RWPE2 (cell line): ENCODE measurements at places on chromosomes 3 and 15.

DNA sequence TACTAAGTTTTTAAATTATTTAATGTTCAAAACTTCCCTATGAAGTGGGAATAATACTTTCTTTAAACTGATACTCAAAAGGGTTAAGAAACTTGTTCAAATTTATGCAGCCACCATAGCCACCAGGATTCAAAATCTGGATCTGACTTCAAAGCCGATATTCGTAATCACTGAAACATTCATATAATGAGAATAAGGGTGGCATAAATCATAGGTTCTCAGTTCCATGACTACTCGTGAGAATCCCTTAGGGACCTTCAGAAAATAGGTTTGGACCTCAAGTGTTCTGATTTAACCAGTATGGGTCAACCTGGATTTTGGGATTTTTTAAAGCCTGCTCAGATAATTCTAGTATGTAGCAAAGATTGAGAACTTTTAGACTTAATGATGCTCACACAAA lies 160.6 kb downstream of the RBMS3 start:
- no peak for DNase-seq

GRCh38 chr3:134363381-134363755 lies 10.9 kb downstream of the AMOTL2 start:
- no peak for DNase-seq

GRCh38 chr15:74870436-74871215 lies 2.5 kb downstream of the SCAMP2 start:
- DNase-seq = no peak

- no peak for DNase-seq
Observed at GRCh38 chr15:85492406-85492805, 112.0 kb downstream of the AKAP13 start.

- no peak for DNase-seq
Observed at GRCh38 chr3:37957539-37957936, 33.0 kb upstream of the VILL start.

GRCh38 chr3:14946236-14946635 lies 1.1 kb upstream of the NR2C2 start:
- no peak for DNase-seq

DNA sequence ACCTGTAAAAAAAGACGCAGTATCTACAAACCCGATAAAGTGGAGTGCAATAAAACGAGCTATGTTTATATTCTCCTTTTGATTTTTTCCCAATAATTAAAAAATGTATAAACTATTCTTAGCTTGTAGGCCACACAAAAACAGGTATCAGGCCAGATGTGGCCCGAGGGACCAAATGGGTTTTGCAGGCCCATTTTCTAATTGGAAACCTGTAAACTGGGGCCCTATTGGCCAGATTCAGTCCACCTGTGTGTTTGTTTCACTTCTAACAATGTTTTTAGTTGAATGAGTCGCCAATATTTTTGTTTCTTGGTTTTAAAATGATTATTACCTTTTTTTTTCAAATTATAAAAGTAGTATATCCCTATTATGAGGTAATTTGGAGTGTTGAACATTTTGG lies 29.7 kb downstream of the ZBTB38 start:
- DNase-seq = no peak

DNA sequence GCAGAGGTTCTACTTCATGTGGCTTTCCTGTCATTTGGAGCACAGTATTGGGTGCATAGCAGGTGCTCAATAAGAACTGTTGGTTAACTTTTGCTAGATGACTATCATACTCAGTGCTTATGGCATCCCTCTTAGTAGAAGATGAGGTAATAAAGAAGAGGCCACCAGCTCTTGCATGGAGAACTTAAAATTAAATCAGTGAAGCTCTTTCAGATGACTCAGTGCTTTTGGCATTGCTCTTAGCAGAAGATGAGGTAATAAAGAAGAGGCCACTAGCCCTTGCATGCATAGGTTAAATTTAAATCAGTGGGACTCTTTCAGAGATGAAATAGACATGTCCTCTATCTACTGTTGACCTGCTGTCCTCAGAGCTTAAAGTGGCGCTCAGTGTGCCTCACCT lies 109.4 kb upstream of the FGF7 start:
- no peak for DNase-seq

- no peak for DNase-seq
Observed at GRCh38 chr15:65841121-65841930, 28.0 kb upstream of the RAB11A start.

DNA sequence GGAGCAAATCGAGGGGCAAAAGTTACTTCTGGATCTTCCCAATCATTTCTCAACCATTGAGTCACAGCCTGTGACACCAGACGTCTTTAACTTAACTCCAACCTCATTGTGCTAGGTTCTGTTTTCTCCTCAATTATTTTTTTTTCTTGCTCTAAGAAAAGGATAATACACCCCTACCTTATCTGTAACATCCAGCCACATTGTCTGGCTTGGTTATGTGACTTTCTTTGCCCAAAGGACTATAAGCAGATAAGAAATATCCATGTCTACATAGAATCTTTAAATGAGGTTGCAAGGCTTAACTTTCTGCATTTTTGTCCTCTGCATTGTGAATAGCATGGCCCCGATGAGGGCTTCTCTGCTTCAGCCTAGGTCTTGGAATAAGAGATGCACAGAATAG lies 782.4 kb upstream of the CFAP20DC start:
- no peak for DNase-seq

GRCh38 chr15:78075490-78076230 lies 1.9 kb downstream of the TBC1D2B start:
- no peak for DNase-seq

DNA sequence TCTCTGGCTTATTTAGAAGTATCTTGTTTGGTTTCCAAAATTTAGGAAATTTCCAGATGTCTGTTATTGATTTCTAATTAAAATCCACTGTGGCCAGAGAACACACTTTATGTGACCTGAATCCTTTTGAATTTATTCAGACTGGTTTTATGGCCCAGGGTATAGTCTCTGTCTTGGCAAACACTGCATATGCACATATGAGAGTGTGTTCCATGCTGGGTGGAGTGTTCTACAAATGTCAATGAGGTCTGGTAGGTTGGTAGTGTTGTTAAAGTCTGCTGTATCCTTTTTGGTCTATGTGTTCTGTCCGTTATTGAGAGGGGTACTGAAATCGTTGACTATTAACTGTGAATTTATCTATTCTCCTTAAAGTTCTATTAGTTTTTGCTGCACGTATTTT lies 30.2 kb downstream of the PGPEP1L start:
- DNase-seq = no peak

DNA sequence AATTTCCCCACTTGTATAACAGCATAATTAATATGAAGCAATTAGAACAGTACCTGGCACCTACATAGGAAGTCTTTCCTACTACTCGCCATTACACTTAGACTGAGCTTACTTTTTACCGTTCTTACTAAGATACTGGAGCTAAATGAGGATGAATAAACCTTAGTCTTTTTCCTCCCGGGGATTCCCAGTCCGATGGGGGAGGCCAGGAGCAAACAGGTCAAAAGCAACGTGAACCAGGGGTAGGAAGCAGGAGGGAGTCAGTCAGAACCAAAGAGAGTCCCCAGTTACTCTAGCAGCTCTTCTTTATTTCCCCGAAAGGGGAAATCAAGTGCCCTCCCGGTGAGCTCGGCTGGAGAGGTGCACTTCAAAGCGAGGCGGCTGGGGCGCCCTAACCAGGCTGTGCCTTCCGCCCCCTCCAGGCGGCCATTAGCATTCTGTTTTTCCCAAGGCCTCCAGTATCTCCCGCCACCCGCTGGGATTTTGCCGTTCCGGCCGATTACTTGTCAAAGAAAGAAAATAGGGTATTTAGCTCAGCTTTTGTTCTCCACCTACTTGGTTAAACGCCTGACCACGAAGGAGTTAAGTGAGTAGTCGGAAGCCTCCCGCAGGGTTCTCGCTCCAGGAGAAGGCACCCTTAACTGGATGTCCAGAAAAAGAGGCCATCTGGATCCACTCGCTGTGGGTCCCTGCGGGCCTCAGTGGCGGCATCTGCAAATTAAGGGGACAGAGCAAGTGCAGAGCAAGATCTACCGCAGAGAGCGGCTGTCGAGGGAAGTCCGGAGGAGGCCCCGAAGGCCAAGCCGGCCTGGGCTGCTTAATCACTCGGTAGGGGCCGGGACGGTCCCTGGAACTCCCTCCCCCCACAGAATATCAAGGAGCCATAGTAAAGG lies 6.3 kb upstream of the EOMES start:
- DNase-seq = no peak

DNA sequence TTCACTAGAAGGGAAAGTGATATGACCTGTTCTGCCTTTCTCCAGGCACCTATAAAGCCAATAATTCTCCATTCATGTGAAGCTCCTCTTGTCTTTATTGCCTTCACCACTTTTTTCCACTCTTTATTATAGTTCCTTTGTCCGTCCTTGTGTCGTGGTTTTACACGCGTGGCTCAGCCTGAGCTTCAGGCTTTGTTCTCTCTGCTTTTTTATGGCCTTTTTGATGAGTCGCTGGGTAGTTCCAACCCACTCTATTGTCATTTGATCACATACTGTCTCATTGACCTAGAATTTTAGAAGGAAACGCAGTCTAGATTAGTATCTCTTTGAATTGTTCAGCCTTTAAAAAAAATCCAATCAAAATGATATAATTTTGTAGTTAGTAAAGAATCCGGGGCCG lies 403.2 kb downstream of the PTPRG start:
- DNase-seq = no peak

- DNase-seq = no peak
Observed at GRCh38 chr3:141523615-141524375, 37.0 kb downstream of the RASA2 start.

DNA sequence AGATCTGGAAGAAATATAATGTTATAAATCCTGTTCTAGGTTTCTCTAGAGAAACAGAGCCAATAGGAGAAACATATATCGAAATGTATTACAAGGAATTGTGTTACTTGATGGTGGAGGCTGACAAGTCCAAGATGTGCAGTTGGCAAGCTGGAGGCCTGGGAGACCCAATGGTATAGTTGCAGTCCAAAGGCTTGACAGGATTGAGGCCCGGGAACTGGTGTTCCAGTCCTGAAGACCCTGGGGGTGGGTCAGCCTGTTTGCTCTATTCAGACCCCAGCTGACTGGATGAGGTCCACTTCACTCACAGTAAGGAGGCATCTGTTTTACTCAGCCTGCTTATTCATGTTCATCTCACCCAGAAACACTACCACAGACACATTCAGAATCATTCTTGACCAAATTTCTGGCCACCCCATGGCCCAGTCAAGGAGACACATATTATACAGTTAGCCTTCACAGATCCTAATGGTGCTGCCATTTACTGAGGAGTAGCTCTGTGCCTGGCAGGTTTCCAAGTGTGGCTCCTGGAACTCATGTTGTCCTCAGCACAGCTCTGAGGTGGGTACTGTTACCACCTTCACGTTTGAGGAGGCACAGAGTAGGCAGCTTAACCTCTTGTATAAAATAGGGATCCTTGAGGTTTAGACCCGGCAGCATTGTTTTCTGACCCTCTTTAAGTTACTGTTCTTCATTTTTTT lies 3.7 kb downstream of the TRAK1 start:
- no peak for DNase-seq

- no peak for DNase-seq
Observed at GRCh38 chr3:181839039-181839915, 127.6 kb downstream of the SOX2 start.

DNA sequence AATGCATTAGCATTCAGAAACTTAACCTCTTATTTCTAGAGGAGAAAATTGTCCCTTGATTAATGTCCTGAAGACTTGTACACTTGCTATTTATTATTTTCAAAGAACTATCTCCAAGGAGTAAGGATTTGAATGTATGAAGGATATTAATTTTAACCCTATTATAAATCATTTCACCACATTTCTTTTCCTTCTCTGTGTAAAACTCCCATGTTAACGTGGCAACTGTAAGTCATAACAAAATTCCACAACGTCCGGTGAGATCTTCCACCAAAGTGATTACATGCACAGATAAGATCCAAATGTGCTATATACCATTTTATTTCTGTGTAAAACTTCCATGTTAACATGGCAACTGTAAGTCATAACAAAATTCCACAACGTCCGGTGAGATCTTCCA lies 229.1 kb upstream of the ARHGEF26 start:
- DNase-seq = no peak

GRCh38 chr3:30518181-30518864 lies 88.1 kb upstream of the TGFBR2 start:
- no peak for DNase-seq

DNA sequence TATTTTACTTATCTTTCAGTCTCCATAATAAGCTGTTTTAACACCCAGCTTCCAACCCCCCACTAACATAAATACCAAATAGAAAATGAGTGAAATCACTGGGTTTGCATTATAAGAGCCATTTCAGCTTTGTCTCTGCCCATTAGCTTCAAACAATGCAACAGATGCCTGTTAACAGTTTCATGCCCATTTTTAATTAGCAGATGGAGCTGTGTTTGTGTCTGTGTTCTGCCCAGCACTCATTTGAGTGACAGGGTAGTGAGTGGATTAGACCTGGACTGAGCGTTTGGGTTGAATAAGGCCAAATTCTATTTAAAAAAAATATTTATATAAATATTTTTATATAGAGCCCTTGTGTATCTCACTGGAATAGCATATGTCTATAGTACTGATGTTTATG lies 7.4 kb downstream of the RAB8B start:
- DNase-seq = no peak

DNA sequence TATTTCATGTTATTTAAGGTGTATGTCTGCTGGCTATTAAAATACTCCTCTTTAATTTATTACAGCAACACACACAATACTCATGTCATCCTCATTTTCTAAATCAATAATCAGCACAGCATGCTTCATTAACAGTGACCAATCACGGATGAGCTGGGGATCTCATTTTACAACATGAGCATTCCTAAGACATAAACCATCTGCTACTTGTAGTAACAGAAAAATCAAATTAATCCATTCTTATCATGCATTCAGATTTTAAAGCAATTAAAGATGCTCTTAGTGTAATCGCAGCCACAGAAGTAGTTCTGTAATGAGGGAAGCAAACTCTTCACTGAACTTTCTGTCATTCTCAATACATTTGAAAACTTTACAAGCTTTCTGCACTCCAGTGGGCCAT lies 191.1 kb downstream of the TBC1D5 start:
- no peak for DNase-seq

DNA sequence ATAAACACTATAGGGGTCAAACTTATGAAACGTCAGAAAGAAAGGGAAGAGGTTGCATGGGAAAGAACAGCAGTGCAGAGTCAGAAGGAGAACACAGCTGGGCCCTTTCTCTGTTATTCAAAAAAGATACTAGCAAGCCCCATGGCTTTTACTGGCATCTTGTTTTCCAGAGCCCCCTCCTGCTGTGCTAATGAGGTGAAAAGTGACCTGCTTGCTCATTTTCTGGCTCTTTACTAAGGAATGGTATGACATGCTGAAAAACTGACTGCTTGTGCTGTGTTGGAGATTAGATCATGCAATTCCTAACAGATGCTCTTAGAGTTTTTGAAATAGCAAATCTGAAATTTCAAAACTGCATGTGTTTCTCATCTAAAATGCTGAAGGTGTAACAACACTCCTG lies 541.6 kb upstream of the ALCAM start:
- DNase-seq = no peak

- DNase-seq = no peak
Observed at GRCh38 chr3:167872941-167873340, 137.4 kb downstream of the SERPINI1 start.
